ENCODE measurements at places on chromosomes 2 and 18.

- DNase-seq, result no peak
These were observed 29.0 kb downstream of the HDLBP start for GRCh38 chr2:241286348-241287090.

DNA sequence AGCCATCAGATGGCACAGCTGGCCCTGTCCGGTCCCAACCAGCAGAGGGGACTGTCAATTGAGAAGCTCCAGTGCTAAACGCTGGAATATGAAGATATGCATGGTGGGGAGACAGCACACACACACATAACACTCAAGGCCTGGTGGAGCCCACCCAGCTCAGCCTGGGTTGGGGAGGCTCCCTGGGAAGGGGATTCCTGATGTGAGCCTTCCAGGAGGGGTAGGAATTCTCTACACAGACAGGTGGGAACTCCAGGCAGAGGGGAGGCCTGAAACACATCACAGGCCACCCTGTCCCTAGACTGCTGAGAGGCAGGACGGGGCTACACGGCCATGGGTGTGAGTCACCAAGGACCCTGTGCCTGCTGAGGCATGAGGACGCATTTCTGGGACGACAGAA is 49.4 kb upstream of the SH3RF3 start:
- DNase-seq, result no peak

DNA sequence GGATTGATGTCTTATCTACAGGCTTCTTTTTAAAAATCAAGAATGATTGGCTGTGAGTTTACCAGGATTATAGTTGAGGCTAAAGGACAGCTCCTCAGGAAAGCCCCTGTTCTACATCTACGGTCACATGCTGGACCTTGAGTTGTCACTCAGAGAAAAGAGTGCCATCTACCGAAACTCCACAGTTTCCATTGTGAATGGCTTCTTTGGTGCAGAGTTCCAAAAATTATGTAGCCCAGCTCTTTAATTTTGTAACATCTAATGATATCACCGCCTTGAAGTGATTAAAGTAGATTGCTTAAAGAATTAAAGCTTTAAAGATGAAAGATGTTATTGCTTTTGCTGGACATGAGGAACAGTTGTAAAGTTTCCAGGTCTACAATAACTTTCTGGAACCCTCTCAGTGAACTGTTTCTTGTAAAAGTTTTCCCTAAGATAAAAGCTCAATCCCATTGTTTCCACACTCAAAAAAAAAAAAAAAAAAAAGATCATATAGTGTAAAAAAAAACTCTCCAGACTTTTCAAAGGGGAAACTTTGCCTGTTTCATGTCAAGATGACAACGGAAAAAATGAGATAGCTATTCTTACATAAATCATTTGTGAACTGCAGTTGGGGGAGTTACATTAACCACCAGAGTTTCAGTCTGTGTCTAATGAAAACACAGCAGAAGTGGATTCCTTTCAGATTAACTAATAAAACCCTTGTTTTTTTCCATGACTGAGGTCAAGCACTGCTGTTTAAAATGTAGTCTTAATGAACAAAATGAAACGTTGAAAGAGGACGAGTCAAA is 4.3 kb downstream of the COL3A1 start:
- DNase-seq, result peak; percentile 83

GRCh38 chr2:9252002-9252357 is 45.4 kb downstream of the ASAP2 start:
- DNase-seq, result no peak

GRCh38 chr2:238466243-238466756 is 39.6 kb downstream of the ASB1 start:
- DNase-seq, result no peak

- DNase-seq, result no peak
These were observed 34.2 kb downstream of the NDUFA10 start for GRCh38 chr2:239990966-239991365.

DNA sequence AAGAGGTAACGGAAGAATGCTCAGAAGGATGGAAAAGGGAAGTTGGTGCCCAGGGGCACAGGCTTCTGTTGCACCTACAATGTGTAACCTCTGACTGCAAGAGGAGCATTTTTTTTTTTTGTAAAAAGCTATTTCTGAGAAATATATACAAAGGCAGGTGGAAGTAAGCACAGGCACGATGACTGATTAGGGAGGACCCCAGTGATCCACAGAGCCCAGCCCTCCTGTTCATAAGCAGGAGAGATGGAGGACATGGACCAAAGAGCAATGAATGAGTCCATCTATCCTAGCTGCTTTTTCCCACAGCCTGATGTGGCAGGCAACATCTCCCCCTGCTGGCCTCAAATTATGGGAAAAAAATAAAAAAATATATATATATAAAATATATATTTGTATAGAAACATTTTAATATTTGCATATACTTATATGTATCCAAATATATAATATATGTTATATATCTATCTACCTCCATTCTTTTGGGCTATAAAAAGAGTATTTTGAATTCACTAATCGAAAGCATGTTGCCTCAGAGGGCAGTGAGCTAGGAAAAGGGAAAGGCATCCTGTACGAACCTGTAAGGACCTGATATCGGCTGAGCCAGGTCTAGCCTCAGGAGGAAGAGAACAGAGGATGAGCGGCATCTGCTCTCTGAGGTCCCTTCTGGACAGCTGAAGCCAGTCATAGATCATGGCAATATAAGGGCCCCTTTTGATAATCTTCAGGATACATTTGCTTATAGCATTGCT is 166.0 kb upstream of the STK17B start:
- peak; percentile 78 for DNase-seq

DNA sequence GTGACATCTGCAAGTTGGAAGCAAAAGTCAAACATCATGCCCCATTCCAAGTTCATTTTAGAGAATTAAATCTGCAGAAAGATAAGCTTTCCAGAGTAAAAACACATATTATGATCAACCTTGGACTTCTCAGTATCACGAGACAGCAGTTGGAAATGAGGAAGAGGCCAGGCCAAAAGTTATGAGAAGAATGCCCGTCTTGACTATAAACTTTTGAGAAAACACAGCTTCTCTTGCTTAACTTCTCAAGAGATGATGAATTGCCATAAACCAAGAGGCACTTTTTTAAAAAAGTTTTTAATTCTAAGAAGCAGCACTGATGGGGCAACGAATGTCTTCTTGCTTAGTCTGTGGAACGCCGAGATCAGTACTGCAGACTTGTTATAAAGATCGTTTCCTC is 52.6 kb upstream of the NFU1 start:
- peak; percentile 19 for DNase-seq

DNA sequence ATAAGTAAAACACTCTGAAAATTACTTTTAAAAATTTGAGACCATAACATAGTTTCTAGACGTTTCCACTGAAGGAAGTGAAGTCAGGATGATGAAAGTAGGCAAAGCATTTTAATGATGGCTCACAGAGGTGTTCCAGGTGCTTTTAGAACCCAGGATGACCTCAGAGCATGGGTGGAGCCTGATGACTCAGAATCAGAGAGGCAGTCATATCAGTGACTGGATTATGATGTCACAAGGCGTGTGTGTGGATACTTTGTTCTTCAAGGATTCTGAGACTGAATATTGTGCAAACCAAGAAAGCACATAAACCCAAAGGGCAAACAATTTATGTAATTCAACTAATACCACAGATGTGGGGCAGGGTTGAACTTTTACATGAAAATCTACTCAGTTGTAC is 208.0 kb upstream of the FBXO11 start:
- peak; percentile 75 for DNase-seq

DNA sequence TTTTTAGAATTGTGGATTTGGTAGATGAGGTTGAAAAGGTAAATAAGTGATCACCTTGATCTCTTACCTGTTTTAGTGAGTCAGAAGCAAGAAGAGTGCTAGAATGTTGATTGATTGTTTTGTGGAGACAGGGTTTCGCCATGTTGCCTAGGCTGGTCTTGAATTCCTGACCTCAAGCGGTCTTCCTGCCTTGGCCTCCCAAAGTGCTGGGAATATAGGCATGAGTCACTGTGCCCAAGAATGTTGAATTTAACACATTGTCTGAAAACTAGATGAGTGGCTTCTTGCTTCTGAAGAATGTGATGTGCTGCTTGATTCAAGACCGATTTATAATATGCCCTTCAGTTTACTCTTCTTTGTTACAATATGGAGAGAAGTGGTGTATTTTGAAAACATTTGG is 121.3 kb downstream of the FMNL2 start:
- no peak for DNase-seq

DNA sequence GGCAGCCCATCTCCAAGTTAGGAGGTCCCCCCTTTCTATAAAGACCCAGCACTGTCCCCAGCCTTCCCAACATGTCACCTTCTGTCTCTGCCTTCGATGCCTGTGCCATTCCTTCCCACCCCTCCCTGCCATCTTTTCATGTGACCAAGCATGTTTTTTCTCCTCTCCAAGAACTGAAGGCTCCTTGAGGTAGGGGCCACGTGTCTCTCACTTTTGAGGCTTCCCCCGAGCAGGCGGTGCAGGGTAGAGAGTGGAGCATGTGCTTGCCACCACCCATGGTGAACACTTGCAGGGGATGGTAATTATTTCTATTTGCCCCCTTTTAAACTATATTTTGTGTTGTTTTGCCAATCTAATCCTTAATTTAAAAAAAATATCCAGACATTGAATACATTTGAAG is 168.4 kb downstream of the ACKR3 start:
- DNase-seq, result no peak

- no peak for DNase-seq
These were observed 328.7 kb downstream of the SMAD2 start for GRCh38 chr18:47601581-47602272.

DNA sequence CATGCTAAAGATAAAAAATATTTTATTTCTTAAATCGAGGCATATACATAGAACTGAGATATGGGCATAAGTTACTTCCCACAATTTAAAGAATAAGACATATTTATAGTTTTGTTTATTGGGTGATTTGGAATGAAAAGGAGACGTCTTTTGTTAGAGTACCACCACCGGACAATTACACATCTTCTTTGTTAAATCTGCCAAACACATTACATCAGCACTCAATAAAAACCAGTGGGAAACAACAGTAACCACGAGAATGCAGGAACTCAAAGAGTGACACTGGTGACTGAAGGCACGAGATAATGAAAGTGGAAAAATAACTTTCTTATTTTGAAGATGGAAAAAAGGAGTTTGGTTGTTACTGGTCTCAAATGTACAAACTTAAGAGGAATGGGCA is 92.6 kb upstream of the TFCP2L1 start:
- DNase-seq, result no peak

DNA sequence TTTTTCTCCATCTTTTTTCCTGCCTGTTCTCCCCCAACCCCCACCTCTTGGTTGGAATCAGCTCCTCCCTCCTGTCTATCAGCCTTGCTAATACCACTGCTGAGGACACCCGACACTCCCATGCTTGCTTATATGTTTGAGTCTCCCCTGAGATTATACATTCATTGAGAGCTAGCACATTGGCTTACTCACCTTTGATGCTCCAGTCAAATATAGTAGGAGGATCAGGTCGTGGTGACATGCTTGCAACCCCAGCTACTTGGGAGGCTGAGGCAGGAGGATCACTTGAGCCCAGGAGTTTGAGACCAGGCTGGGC is 91.5 kb upstream of the CCBE1 start:
- DNase-seq, result no peak

DNA sequence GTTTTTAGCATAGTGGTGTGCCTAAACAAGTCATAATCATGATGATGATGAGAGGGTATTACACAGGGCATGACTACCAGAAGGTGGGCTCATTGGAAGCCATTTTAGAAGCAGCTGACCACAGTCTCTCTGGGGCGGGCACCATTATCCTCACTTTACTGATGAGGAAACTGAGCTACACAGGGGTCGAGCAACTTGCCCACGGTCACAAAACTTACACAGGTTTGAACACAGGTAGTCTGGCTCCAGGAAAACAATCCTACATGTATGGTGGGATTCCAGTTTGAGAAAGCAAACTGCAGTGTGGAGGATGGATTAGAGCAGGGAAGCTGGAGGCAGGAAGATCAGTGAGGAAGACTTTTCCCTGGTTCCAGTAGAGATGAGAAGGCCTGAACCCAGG is 6.2 kb downstream of the RHOB start:
- DNase-seq, result no peak

DNA sequence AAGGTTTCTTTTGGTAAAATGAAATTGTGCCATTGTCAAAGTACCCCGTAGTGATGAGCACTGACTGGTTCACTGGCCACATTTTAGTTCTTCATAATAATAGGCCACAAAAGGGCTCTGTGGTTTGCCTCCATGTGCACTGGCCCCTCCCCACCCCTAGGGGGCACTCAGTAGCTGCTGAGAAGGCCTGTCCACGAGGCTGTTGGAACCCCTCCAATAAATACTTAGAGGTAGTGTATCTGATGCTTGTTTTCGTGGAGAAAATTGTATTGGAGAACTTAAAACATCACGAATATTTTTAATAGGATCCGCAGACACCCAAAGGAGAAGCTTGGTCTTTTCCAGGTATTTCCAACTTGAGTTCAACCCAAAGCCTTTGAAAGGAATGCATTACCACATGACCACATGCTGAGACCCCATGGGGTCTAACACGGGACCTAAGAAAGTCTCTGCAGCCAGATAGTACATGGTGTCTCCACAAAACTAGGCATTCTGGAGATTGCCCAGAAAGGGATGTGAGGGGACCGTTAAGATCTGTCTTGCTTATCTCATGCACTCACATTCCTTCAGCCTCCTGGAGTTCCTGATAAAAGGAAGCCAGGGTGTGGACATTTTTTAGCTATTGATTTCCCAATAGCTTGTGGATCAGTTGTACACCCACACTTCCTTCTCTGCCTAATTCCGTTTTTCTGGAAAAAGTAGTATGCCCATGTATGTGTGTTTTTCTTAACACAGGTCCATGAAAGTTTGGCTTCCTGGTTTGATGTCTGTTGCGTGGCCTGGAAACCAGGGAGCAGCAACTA is 28.5 kb upstream of the NOSTRIN start:
- peak; percentile 49 for DNase-seq

- DNase-seq, result no peak
These were observed 109.7 kb downstream of the SP100 start for GRCh38 chr2:230525682-230526081.

DNA sequence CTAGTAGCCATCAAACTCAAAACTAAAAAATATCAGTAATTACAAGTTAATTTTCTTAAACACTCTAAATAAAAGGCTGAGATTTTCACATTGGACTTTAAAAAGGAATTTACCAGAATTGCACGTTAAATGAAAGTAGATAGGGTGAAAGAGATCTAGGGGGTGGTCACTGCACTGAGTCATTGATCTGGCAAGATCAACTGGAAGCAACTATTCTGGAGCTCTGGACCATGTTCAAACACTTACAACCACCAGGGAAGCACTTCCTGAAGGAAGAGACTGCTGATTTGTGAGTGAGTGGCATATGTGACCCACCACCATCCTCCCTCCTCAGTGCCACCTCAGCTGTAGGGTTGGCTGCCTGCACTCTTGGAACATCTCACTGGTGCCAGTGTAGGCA is 111.8 kb downstream of the UGGT1 start:
- DNase-seq, result no peak

- DNase-seq, result no peak
These were observed 34.1 kb upstream of the RNF149 start for GRCh38 chr2:101342625-101343008.

GRCh38 chr18:69689121-69689759 is 258.4 kb downstream of the CD226 start:
- peak; percentile 81 for DNase-seq

- DNase-seq, result no peak
These were observed 508.4 kb downstream of the PLCL1 start for GRCh38 chr2:198312596-198313483.
